Suppressor macrophage treated with lipopolysaccharide for 1 hour (primary cell): ENCODE measurements at places on chromosomes 7 and 10.

- no peak for DNase-seq
Measured at GRCh38 chr10:117886766-117887165, 160.0 kb downstream of the RAB11FIP2 start.

DNA sequence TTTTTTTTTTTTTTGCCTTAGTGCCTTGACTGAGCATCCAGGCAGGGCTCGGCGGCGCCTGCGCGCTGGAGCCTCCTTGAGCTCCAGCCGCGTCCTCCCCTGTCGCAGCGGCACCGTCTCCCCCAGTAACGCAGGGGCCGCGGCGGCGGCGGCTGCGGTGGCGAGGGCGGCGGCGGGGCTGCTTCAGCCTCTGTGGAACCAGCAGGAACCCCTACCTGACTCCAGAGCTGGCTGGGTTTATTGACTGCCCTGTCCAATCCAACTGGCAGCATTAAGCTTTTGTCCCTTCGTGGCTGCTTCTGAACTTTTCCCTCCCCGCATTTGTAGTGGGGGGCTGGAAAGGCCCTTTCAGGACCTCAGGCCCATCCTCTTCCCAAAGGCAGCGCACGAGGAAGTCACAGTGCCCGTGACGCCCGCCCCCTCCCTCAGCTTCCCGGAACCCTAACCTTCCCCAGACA is at the start of gene GPR85:
GPR85 (minus strand) TSS at position 397 of the 458 bp plus-strand sequence. CDS start 2,106 bp downstream, outside the sequence.
- peak; percentile 55 for DNase-seq

GRCh38 chr10:2076528-2076927 is 339.2 kb upstream of the ADARB2 start:
- no peak for DNase-seq

DNA sequence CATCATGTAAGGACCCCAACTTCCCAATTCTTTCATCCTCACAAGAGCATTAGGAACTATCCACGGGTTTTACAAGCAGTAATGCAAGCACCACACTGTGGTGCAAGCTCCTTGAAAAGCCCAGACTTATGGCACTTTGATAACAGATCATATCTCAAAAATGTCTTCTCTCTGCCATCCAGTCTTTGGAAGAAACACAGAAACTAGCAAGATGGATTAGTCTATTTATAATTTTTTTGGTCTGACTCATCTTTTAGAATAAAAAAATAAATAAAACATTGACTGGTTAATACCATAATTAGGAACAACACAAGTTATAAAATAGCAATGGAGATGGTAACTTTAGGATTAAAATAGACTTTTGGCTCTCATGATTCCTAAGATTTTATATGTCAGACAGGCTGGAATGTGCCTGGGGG is 49.0 kb upstream of the CALD1 start:
- no peak for DNase-seq

DNA sequence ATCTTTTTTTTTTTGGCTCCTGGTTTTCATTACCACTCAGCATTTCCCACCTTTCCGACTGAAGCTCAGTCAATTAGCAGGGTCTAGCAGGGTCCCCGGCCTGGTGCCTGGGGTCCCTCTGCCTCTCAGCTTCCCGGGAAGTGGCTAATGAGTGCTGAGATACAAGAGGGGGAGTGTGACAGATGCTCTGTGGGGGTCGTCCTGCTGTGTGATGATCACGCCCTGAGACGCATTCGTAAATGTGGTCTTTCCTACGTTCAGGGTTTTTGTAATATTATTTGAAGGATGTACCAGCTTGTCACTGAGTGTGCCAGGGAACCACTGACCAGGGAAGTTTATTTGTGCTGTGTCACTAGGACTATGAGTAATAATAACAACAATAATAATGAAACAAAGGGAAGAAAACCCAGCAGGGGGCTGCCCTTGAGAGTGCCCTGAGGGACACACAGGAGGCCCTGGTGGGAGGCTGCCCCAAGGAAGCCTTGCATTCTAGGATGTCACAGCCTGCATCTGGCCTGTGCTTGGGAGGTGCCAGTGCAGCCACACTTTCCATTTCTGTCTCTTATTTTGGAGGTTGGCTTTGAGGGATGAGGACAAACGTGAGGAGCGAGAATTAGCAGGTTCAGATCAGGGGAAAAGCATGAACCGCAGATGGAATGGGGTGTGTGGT is 337.8 kb downstream of the ADARB2 start:
- DNase-seq = no peak

DNA sequence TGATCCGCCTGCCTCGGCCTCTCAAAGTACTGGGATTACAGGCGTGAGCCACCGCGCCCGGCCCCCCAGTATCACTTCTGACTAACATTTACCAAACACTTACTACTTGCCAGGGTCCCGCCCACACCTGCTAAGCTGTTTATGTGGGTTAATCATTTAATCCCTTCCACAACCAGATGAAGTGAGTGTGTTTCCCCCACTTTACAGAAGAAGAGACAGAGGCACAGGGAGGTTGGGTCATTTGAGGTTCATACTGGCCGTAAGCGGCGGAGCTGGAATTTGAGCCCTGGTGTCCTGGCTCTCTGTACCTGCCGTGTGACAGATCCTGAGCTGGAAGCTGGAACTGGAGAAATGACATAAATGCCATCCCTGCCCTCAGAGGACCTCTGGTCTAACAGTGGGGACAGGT is 15.1 kb upstream of the VPS37D start:
- DNase-seq = no peak

- no peak for DNase-seq
Measured at GRCh38 chr10:78779339-78779955, 289.3 kb upstream of the ZMIZ1 start.

- no peak for DNase-seq
Measured at GRCh38 chr10:55782181-55782580, 578.9 kb downstream of the ZWINT start.

GRCh38 chr7:46229409-46229808 is 308.3 kb upstream of the IGFBP3 start:
- no peak for DNase-seq

DNA sequence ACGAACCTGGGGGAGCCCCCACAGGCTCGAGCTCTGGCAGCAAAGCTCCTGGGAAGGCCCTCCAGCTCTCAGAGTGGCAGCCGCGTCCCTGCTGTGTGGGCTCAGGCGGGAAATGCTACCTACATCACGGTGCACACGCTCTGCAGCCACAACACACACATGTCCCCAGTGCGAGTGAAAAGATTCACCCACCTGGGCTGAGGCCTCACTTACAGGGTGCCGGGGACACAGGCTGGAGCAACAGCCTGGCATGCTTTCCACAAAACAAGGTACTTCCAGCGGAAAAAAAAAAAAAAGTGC is 410.4 kb upstream of the FOXK1 start:
- no peak for DNase-seq

GRCh38 chr7:98420966-98421612 is 20.2 kb upstream of the BAIAP2L1 start:
- DNase-seq = no peak

- no peak for DNase-seq
Measured at GRCh38 chr7:94418851-94419250, 24.2 kb downstream of the COL1A2 start.

GRCh38 chr10:101014230-101014884 is 14.7 kb downstream of the LZTS2 start:
- DNase-seq = peak; percentile 85

DNA sequence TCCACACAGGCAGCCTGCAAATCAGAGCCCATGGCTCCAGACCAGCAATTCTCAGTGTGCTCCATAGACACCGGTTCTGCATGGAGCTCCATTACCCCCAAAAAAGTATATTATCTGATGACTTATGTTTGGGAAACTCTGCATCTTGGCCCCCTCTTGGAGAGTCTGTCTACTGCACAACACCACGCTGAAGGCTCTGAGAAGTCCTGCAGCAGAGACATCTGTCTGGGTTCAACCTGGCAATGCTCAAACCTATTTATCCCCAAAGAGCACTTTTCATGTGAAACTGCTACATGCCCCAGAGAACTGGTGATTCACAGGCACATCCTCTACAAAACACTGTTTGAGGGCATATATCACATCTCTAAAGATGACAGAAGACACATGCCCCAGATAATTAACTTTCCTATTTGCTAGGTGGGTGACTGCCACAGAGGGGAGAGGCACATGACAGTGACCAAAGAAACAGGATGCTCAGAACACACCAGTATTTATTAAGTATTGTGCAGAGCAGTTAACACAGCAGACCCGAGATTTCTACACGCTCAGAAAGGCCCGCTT is 83.8 kb downstream of the DLG5 start:
- DNase-seq = no peak

DNA sequence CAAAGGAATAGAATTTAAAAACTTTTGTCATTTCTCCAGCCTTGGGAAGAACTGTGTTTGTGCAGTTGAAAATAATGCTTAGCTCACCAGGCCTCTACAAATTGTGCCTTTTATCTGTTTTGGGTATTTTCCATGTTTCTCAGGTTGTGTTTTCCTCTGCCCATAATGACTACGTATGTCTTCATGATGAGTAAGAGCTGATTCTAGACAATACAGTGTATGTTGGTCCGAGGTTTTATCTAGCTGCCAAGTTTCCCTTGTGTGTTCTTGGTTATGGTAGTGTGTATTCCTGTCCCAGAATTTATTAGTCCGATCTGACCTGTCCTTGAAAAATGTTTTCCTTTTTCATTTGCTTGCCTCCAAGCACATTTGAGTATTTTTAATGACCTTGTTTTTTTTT is 83.7 kb upstream of the GLCCI1 start:
- no peak for DNase-seq

- DNase-seq = peak; percentile 8
Measured at GRCh38 chr10:74748468-74749031, 77.8 kb upstream of the KAT6B start.

DNA sequence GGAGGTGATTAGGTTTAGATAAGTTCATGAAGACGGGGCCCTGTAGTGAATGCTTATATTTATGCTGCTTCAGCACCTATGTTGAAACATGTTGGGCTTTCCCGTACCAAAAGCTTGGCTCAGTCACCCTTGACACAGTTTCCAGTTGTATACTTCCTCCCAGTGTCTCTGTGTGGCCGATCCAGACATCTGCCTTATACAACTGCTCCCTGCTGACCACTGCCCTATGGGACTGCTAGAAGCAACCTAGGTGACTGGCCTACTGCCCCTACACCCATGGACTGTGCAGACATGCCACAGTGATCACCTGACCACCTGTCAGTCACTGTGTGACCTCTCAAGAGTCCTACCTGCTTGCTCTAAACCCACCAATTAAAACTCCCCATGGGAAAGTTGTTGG is 22.6 kb upstream of the TSPAN13 start:
- DNase-seq = peak; percentile 41

GRCh38 chr10:43294892-43295291 is 28.0 kb upstream of the RASGEF1A start:
- DNase-seq = no peak

DNA sequence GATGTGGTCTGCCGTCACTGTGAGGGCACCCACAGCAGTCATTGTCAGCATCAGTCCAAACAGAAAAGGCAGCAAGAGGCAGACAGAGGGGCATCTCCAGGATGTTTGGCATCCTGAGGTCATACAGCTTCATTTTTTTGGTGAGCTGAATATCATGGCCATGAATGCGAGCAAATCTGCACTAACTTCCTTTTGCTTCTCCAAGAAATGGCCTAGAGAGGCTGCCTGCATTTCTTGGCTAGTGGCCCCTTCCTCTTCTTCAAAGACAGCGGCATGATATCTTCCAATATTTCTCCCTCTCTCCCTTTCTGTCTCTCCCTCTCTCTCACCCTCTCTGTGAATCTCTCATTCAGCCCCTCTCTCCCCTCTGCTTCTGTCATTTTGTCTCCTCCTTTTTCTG is 24.8 kb downstream of the FKBP6 start:
- DNase-seq = no peak

DNA sequence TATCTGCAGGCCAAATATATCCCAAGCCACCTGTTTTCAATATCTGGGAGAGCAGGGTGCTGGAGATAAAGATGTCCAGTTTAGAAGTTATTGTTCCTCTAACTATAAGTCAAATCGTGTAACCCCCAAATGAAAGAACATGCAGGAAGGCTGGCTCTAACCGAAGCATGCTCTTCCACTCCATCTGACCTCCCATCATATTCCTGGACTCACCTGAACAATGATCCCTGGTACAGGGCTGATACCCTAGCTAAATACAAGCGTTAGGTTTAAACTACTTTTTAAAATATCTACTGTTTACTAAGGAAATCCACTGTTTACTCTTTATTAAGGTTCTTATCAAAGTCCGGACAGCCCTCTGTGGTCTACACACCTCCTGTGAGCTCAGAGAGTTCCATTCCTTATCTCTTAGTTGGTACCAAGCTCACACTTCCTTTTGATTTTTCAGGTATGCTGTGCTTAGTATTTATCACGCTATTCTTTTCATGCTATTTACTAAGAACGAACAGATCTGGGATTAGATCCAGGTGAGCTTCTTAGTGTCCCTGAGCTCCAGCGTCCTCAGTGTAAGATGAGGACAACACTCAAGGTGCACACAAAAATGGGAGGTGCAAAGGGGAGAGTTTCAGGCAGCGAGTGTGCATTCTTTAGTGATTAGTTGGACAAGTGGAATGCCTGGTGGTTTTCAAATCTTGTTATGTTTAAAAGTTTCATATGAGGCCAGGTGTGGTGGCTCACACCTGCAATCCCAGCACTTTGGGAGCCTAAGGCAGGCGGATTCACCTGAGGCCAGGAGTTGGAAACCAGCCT is 23.6 kb upstream of the COBL start:
- no peak for DNase-seq

- peak; percentile 37 for DNase-seq
Measured at GRCh38 chr7:1611708-1612241, 41.9 kb upstream of the PSMG3 start.

- DNase-seq = no peak
Measured at GRCh38 chr10:118781541-118781940, 26.8 kb upstream of the CACUL1 start.

GRCh38 chr7:80807166-80807900 is 111.5 kb downstream of the SEMA3C start:
- no peak for DNase-seq

DNA sequence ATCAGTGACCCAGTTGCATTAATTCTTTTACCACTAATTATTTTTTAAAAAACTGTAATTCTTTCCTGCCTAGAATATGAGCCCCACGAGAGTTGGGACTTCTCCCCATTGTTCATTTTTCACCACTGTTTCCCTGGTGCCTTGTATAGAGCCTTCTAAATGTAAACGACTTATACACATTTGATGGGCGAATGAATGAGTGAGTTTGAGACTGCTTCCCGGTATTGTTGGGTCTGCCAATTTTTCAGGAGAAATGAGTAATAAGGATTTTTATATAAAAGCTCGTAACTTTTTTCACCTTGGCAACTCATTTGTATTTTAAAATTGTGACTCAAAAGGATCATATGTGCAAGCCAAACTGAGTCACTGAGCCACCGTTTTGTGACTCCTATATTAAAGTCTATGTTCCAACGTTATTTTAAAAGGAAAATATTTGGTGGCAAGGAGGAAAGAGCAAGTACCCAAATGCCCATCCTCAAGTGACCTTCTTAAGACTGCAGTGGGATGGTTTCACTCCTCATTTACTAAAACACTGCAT is 621.3 kb downstream of the KCNMA1 start:
- DNase-seq = no peak

- DNase-seq = no peak
Measured at GRCh38 chr7:30255064-30255769, 29.2 kb upstream of the ZNRF2 start.

DNA sequence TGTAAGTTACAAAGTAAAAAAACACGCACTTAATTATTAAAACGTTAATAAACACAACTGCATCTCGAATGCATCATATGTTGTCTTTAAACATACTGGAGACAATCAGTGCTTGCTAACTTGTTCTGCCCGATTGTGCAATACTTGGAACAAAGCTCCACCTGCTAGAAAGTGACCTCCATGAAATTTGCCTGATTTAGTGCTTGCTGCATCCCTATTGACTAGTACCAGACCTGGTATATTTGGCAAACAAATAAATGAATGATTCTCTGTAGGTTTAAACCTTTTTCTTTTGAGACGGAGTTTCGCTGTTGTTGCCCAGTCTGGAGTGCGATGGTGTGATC is 6.2 kb downstream of the BZW2 start:
- DNase-seq = no peak
